Stimulated activated CD8-positive, alpha-beta memory T cell treated with anti-CD3 and anti-CD28 coated beads, Interleukin-4, amount 100 ng/mL, for 48 hours (primary cell): ENCODE measurements at places on chromosomes 11 and 22.
A peak's percentile ranks its signal among the peaks of the same experiment; 100 is the strongest.

- no peak for DNase-seq
Observed at GRCh38 chr22:38403812-38404211, 51.2 kb downstream of the KCNJ4 start.

DNA sequence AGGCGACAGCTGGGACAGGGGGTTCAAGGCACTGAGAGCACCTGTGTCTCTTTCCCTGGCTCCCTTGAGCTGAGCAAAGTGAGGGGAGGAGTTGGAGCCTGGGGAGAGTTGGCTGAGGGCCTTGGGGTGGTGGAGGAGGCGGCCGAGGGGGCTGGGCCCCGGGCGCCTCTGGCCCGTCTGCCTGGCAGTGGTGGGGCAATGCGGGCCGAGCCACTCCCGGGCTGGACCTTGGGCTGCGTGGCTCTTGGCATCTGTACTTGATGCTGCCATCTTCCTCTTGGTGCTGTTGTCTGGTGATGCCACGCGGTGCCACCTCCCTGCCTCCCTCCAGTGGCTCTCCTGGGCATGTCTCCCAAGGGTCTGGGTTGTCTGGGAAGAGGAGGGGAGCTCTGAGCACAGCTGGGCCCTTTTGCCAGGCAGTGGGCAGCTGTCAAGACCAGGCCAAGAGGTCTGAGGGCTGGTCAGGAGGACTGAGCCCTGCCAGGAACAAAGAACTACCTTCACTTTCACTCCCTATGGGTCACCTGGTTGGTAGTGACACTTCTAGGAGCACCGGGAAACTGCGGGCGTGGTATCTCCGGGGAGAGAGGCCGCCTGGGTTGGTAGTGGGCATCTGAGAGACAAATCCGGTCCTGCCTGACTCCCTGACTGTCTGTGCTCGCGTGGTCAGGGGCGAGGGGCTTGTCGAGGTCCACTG, 1.3 kb downstream of the GRIK4 start:
- DNase-seq: peak; percentile 15

DNA sequence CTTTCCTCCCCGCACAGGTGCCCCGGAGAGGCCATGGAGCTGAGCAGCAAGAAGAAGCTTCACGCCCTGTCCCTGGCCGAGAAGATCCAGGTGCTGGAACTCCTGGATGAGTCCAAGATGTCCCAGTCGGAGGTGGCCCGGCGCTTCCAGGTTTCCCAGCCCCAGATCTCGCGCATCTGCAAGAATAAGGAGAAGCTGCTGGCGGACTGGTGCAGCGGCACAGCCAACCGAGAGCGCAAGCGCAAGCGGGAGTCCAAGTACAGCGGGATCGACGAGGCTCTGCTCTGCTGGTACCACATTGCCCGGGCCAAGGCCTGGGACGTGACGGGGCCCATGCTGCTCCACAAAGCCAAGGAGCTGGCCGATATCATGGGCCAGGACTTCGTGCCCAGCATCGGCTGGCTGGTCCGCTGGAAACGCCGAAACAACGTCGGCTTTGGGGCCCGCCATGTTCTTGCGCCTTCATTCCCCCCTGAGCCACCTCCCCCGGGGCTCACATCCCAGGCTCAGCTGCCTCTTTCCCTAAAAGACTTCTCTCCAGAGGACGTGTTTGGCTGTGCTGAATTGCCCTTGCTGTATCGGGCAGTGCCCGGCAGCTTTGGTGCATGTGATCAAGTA, 1.3 kb downstream of the TIGD3 start:
- DNase-seq: no peak

DNA sequence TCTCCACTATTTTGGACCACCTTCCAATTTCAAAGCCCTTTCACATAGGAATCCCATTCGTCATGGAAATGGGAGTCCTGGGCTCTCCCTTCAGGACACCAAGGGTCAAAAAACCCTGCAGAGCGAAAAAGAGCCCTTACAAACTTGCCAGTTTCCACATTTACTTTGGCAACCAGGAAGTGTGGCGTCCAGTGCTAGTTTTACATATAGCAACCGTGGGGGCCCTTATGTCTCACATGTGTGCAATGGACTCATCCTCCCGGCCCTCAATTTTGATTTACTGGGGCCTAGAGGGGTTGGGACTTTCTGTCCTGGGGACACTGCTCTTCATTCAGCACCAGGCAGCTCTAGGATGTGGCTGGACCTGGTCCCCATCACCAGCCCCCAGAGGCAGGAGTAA, 33.7 kb downstream of the DAGLA start:
- DNase-seq: no peak

DNA sequence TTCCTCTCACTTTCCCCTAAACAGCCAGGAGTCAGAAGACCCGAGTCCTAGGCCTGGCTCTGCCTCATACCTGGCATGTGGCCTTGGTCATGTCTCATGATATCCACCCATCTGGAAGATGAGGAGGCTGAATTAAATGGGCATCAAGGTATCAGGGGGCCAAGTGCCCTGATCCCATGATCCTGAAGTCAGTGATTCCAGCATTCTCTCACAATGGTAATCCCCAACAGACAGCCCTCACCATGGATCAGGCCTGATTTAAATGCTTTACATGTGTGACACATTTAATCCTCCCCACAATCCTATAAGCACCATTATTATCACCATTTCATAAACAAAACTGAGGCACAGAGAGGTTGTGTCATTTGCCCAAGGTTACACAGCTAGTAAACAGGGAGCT, 70.0 kb downstream of the PDE2A start:
- DNase-seq: no peak

DNA sequence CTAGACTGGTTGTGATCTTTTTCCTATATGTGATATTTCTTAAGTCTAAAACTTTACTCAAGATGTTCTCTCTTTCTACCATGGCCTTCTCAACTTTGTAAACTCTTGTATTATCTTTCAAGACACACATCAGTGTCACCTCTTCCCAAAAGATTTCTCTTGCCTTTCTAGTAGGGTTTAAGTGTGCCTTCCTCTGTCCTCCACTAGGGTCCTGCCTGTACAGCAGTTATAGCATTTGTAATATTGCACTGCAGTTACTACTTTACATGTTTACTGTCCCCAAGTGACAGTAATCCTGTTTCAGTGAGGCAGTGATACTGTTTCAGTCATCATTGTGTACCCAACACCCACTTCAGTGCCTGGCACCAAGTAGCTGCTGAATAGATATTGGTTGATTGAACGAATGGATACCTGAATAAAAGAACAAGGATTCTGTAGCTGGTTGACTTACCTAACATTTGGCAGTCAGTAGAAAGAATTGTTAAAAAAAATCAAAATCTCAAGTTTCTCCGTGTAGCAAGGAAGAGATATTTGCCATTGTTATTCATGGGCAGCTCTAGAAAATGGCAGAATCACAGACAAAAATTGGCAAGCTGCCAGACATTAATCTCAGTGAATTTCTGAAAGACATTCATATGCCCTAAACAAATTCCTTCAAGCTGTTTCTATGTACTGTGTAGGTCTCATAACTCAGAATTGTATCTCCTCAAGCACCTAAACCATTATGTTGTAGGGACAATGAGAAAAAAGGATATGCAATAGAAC, 79.4 kb downstream of the RBMXL2 start:
- no peak for DNase-seq

- no peak for DNase-seq
Observed at GRCh38 chr22:37968452-37969251, 15.2 kb downstream of the POLR2F start.

DNA sequence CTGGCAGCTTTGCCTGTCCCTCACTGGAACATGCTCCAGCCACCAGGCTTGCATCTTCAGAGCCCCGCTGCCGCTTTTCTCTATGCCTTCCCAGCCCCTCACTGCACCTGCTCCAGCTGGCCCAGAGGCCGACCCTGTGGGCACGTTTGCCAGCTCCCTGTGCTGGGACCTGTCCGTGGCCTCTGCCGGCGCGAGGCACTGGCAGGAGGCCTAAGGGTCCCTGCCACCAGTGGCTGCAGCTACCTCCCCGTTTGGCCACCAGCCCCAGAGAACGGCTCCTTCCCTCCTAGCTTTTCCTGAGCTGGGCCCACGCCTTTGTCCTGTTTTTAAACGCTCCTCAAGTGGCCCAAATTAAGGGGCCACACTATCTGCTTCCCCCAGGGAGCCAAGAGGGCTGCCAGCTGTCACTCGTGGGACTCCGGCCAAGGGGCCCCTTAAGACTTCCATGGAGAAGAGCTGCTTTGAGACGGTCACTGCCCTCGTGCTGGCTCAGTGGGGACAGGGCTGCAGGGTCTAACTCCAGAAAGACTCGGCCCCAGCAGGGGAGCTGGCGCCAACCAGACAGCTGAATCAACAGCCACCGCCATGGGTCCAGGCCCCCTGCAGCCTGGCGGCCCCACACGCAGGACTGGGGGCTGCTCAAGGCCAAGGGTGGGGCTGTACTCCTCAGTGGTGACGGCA, 24.6 kb upstream of the WNT7B start:
- no peak for DNase-seq

- DNase-seq: peak; percentile 67
Observed at GRCh38 chr11:662689-663274, 25.7 kb downstream of the DRD4 start.

DNA sequence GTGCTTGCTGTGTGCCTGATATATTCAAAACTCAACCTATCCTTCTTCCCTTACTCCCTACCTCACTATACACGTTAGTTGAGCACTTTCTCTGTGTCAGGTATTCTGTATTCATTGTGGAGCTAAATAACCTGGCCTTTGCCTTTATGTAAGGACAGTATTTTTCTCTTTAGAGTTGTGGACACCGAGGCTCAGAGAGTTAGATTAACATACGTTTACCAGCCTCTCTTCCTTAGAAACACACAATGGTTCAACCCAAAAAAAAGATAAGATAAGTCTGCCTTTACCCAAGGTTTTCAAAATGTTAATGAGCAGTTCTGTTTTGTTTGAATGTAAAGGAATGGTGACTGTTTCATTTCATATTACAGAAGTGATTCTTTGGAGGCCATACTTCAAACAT, 45.0 kb downstream of the CBL start:
- no peak for DNase-seq

GRCh38 chr22:35605851-35606481, 11.2 kb downstream of the MB start:
- DNase-seq: no peak

- DNase-seq: no peak
Observed at GRCh38 chr11:102853956-102854355, 10.5 kb upstream of the MMP3 start.

GRCh38 chr22:39560127-39560526, 10.4 kb upstream of the CACNA1I start:
- DNase-seq: no peak

GRCh38 chr11:134338654-134339053, 6.9 kb downstream of the GLB1L2 start:
- no peak for DNase-seq

- DNase-seq: no peak
Observed at GRCh38 chr11:70183483-70184176, 19.5 kb upstream of the FADD start.

GRCh38 chr22:39176143-39176713, 23.7 kb upstream of the CBX7 start:
- peak; percentile 23 for DNase-seq

DNA sequence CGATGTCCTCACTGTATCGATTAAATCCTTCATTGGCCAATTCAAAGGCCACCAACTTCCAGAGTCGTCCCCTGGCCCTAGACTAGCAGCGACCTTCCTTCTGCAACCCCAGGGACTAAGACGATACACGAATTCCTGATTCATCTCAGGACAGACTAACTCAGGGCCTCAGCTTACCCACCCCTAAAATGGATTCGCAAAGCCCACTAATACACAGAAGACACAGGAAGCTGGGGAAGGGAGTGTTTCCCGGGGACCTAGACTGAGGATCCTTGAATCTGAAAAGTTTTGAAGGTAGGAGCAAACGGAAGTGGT, 509 bp downstream of the LAMTOR1 start:
- no peak for DNase-seq

GRCh38 chr11:11841116-11841722, 553 bp upstream of the USP47 start:
- no peak for DNase-seq

- no peak for DNase-seq
Observed at GRCh38 chr11:74532501-74533246, 39.1 kb upstream of the LIPT2 start.

DNA sequence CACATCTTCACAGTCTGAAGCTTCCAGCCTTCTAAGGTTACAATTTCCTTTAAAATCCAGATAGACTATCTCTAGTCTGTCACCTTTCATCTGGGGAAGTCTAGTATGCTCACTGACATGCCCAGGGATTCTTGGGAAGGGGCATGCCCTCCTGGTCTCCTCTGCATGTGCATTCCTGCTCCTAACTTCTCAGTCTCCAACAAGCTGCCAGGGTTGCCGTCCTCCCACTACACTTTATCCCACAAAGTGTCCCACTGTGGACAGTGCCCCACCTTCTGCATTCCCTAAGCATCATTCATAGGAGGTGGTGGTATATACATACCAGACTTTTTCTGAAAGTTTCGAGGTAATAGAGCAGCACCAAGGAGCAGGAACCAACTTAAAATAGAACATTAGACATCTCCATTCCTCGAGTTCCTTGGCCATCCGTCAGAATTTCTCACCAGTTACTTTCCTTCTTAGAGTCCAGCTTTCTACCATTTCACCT, 28.7 kb downstream of the EIF3F start:
- no peak for DNase-seq

DNA sequence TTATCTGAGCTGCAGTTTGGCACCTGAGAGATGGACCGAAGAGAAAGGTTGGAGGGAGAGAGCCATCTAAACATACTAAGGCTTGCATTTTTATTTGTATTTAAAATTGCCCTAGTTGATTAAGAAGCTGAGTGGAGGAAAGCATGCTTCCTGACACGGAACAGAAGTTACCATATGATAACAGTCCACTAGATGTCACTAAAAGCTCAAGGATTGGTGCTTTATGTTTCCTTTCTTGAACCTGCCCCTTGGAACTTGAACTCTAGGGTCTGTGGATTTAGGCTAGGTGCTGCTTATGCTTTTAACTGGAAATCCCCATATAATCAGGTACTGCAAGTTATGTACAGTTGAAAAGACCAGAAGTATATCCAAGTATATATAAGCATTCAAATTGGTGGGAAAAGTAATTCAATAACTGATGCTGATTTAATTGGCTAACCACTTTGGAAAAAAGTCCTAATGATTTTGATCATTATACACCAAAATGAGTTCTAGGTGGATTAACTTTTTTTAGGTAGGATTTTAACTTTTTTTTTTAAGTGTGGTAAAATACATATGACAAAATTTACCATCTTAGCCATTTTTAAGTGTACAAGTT, 9.5 kb downstream of the RBMXL2 start:
- DNase-seq: no peak
